ENCODE measurements at places on chromosomes 4 and X.
A peak's percentile ranks its signal among the peaks of the same experiment; 100 is the strongest.

- no peak for DNase-seq
Observed at GRCh38 chr4:3689006-3689405, 77.2 kb upstream of the ADRA2C start.

DNA sequence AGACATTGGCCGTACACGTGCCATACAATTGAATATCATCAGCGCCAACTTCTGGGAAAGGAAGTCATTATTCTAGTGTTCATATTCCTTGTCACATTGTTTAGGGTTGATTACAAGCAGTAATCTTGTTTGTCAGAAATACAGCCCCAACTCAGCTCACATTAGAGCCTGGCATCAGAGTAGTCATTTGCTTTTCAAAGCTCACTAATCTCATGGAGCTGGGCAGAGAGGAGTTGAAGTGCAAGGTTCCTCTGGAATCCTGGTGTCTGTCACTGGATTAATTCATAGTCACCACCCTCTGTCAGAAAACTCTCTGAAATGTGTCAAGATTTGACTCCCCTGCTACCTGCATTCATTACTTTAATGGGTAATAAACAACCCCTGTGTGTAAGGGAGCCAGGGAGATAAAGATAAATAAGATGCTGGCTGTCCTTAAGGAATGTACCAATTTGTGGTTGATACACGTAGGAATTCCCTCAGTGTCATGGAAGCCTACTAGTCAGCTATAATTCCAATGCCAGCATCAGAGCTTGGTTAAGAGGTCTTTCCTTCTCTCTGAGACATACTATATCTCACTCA is 43.7 kb upstream of the S100G start:
- DNase-seq = no peak

- no peak for DNase-seq
Observed at GRCh38 chr4:143699331-143700045, 987 bp downstream of the FREM3 start.

- no peak for DNase-seq
Observed at GRCh38 chr4:153963216-153963615, 174.3 kb upstream of the SFRP2 start.

GRCh38 chrX:71859637-71860036 is 51.0 kb upstream of the NHSL2 start:
- no peak for DNase-seq

- no peak for DNase-seq
Observed at GRCh38 chr4:95545546-95545945, 3.2 kb downstream of the UNC5C start.

DNA sequence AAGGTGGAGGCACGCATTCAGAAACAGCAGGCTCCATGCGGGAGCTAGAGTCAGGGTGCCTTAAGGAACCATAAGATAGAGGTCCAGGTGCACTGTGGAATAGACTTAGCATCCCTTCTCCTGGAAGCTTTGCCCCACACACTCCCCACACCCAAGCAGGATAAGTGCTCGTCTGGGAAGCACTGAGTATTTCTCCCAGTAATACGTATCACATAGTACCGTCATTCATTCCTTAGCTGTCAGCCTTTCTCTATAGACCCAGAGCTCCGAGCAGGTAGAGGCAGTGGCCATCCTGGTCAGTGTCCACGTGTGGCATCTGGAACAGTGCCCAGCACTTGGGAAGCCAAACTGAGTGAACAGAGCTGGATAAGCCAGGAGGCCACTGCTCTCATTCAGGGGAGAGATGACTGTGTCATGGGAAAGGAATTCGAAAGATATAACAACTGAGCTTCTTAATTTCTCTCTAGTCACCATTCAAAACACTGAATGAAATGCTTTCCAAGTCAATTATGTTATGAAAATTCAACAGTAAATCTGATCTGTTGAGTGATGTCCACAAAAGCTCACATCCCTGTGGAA is 9.9 kb downstream of the APBB2 start:
- DNase-seq = no peak

DNA sequence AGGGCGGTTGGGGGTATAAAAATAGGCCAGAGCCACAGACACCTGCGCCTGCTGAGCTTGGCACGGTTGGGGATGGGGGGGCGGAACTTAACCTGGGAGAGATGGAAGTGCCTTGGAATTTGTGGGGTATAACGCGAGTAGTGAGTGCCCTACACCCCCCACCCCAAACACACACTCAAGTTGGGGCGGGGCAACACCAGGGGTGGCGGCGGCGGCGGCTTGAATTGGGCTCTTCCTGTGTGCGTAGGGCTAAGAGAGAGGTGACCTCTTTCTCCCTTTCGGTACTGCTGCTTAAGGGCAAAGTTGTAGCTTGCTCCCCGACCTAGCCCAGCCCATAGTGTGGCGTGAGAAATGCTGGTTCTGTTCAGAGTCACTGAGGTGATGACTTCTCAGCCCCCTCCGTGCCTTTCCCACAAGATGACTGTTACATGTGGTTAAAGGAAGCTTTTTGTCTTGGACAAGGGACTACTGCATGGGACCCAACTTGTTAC is 839 bp downstream of the STK26 start:
- DNase-seq = peak; percentile 39

GRCh38 chr4:145012841-145013240 is 85.2 kb downstream of the ANAPC10 start:
- DNase-seq = no peak

GRCh38 chr4:174928174-174928573 is 10.0 kb downstream of the ADAM29 start:
- no peak for DNase-seq

DNA sequence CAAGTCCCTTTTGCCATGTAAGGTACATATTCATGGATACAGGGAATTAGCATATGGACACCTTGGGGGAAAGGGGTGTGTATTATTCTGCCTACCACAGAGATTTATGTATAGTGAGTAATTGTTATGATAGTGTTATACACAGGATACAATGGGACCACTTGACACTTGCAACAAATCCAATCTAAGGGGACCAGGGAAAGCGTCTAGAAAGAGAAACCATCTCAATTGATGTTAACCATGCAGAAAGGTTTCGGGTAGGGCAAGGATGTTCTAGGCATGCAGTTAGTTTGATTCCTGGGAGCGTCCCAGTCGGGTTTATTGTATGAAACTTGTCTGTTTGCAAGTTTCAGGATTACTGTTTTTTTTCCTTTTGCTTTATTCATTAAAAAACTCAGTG is 34.2 kb downstream of the MMRN1 start:
- no peak for DNase-seq

DNA sequence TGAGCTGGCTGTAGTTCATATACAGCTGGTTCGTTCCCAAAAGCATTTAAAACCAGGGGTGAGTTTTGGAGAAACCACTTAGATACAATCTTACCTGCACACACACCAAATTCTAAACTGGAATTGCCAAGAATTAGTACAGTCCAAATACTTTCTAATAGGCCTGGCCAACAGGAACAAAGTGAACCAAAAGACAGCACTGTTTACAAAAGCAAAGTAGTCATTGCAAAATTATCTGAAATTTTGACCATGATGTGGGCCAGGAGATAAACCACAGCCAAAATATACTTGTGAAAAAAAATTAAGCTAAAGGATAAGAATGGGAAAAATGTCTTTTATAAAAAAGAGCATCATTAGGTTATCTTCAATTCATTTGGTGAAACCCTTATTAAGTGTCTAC is 37.9 kb upstream of the NAP1L5 start:
- DNase-seq = no peak

GRCh38 chrX:22969411-22969810 is 30.3 kb upstream of the DDX53 start:
- no peak for DNase-seq

DNA sequence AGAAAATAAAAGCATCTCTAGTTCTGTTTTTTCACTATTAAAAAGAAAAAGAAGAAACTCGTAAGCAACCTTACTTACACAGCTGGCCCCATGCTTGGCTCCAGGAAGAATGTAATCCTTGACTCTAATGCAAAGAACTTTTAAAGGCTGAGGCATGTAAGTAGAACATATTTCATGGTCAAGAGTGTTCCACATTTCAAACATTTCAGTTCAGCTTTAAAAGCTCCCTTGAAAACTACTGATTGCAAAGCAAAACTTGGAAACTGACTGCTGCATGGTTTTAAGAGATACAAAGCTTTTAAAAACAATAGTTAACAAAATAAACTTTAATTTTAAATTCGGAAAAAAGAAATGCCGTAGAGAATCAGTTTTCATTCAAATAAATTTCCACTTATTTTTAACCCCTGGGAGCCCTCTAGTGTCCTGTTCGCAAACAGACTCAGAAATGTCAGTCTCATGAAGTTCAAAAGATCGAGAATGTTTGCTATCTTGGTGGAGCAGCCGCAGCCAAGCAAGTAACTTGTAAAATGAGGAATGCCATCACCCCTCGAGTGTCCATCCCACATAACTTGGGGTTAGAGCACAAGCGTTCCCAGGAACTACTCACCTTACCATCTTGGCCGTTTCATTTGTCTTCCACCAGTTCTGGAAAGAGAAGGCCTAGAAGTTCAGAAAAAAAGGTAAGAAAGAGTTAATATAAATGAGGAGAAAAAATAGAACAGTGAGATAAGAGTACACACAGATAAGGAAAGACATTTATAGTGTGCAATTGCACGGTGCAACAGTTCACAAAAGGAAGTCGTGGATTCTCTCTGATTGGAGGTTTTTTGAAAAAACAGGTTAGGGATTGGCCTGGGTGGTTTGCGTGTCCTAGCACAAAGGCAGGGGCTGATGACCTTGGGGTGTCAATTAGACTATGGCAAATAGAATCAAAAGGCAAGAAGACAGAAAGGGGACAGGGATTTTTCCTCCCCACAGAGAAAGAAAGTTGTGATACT is at the start of gene GASK1B:
TSS of gene GASK1B (minus strand) at position 765 of the 998 bp plus-strand sequence. CDS start 1,650 bp downstream, outside the sequence.
- DNase-seq = no peak

DNA sequence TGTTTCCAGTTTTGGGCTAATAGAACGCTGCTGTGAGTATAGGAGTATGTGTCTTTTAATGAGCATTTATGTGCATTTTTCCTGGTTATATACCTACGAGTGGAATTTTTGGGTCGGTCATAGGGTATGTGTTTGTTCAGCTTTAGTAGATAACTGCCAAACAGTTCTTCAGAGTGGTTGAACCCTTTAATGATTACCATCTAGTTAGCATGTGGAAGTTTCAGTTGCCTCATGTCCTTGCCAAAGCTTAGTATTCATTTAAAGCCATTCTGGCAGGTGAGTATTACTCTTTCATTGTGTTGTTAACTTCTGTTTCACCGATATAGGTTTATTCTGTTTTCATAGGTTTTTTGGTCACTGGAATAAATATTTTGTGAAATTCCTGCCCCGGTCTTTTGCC is 229.1 kb downstream of the ARHGAP10 start:
- no peak for DNase-seq

DNA sequence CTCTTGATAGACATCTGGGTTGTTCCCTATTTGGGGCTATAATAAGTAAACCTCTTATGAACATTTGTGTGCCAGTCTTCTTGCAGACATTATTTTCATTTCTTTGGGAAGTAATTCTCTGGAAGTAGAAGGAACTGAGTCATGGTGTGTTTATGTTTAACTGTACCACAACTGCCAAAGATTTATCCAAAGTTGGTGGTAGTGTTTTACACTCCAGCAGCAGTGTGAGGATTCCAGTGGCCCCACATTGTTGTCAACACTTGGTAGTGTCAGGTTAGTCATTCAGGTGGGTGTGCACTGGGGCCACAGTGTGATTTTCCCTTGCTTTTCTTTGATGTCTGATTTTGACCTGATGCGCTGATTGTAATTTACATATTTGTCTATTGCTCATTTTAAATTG is 5.0 kb upstream of the UVSSA start:
- no peak for DNase-seq

DNA sequence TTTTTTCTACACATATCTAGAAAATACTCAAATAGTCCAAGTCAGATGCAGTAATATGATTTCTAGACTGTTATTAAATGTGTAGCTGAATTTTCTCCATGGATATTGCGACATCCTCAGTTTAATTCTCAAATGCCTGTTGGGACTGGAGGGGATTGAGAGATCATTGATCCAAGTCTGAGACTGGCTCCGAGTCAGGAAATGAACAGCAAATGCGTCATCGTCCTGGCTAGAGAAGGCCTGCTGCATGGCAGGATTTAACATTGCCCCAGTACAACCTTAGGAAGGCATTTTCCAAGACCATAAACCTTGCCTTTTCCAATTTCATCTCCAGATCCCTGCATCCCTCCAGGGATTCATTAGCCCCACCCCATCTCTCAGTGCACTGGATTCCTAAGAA is 56.6 kb upstream of the SLC6A14 start:
- no peak for DNase-seq

DNA sequence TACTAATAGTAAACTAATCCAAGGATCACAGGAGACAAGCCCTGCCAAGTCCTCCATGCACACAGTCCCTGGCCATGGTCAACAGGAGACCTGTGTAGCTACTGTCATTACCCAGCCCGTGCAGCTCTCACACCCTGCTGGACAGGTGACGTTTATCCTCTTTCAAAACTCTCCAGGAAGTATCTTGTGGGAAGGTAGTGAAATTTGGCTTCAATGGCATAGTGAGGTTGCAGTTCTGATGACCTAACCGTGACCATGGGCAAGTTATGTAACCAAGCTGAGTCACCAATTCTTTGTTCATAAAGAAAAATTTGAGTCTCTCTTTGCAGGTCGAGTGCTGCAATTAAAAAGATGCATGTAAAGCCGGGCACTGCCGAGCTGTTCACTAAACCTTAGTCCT is 11.3 kb upstream of the SLC2A9 start:
- DNase-seq = no peak

- DNase-seq = no peak
Observed at GRCh38 chr4:182756161-182756690, 161.0 kb downstream of the DCTD start.

- no peak for DNase-seq
Observed at GRCh38 chrX:101203761-101204351, 15.7 kb upstream of the DRP2 start.

GRCh38 chrX:131942034-131942433 is 81.1 kb upstream of the STK26 start:
- DNase-seq = no peak
